EL (cell line): ENCODE measurements at places on chromosomes 2 and 18.

DNA sequence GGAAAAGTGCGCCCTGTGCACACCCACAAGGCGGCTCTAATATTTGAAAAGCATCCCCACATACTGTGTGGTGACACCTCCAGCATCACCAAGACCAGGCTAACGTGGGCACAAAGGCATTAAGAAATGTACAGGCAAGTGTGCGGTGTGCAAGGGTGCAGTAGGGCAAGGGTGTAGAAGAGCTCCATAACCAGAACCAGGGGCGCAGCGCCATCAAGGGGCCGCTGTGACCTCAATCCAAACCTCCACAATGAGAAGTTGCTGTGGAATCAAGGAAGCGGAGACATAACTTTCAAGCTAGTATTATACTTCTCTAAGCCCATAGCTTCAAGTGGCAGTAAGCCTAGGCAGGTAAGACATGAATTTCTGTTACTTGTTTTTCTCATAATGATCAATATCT lies 13.0 kb downstream of the L3MBTL4 start:
- DNase-seq: no peak

GRCh38 chr18:76604108-76604934 lies 109.3 kb upstream of the ZNF516 start:
- DNase-seq: no peak

GRCh38 chr2:19738707-19739106 lies 163.1 kb downstream of the TTC32 start:
- peak; percentile 67 for DNase-seq

DNA sequence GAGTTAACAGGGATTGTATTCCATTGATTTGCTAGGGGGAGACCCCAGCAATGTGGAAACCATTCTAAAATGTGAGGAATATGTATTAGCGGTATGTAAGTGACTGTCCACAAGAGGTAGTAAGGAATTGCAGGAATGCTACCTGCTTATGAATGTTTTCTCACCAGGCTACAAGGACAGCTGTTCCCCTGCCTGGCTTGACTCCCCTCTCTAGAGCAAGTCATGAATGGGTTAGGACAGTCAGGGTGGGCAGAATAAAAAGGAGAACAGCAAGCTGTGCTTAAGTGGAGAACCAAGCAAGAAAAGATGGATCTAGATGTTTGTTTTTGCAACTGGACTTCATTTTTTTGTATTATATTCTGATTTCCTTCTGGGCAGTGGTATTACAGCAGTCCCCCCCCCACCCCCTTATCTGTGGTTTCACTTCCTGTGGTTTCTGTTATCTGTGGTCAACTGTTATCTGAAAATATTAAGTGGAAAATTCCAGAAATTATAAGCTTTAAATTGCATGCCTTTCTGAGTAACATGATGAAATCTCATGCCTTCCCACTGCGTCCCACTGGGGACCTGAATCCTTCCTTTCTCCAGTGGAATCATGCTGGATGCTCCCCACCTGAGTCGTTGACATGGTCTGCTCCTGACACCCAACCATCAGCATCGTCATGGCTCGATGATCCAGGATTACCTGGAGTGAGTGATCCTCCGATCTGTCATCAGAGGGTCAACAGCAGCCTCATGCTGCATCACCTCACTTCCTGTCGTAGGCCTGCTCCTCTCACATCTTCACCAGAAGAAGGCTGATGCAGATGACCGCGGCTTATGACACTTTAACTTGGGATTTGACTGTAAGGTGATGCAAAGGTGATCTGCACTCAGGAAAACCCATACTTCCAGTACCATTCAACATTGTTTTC lies 52.2 kb downstream of the VAPA start:
- DNase-seq: peak; percentile 46

DNA sequence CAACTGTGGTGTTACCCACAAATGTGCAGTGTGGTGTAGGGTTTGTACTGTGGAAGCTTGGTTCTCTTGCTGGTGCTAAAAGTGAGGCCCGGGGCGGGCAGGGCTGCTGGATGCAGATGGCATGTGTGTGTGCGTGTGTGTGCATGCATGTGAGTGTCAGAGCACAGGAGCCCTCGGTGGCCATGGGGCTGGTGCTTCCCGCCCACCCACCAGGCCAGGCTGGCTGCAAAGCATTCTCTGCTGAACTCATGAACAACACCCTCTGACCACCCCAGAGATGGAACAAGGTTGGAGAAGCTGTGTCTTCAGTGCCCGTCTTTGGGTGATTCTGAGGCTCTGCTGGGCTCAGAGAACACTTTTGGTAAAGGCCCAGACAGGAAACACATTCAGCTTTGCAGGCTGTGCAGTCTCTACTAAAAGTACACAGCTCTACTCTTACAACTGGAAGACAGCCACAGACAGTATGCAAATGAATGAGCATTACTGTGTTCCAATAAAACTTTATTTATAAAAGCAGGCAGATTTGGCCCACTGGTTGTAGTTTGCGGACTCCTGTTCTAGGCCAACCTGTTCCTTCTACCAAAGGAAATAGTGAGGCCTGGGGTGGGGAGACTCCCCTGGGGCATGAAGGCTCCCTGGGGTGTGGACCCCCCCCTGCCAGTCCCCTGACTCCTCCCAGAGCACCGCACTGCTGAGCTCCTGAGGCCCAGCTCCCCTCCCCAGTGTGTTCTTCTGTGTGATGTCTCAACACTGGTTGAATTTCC lies 225.3 kb upstream of the HDAC4 start:
- no peak for DNase-seq

- no peak for DNase-seq
These were observed 605.2 kb upstream of the ID2 start for GRCh38 chr2:8076448-8077342.

GRCh38 chr2:156329927-156330726 lies 2.4 kb downstream of the NR4A2 start:
- DNase-seq: no peak

DNA sequence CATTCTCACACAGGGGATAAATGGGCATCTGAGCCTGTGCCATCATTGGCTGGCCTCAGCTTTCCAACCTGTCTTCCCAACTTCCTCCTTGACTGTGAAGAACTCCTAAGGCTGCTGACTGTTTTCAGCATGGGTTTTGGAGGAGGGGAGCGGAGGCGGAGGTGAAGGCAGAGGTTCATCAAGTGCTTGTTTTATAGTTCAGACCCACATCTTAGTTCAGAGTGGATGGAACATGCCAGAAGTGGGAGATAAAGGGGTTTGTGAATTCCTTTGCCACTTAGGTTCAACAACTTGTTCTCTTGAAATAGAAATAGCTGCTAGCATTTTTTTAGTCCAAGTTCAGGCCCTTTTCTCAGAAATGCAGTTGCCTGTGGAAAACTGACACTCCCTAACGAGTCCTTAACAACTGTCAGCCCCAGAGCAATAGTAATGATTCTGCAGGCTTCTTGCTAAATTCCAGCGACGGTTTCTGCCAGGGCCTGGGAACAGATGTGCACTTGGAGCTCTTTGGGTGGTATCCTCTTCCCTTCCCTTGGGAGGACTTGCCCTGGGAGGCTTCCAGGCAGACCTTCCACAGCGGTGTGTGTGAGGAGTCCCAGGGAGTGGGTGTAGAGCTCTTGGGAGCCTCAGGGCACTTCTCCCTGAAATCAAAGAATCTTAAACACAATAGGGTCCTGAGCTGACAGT lies 30.1 kb upstream of the ITGA6 start:
- no peak for DNase-seq

DNA sequence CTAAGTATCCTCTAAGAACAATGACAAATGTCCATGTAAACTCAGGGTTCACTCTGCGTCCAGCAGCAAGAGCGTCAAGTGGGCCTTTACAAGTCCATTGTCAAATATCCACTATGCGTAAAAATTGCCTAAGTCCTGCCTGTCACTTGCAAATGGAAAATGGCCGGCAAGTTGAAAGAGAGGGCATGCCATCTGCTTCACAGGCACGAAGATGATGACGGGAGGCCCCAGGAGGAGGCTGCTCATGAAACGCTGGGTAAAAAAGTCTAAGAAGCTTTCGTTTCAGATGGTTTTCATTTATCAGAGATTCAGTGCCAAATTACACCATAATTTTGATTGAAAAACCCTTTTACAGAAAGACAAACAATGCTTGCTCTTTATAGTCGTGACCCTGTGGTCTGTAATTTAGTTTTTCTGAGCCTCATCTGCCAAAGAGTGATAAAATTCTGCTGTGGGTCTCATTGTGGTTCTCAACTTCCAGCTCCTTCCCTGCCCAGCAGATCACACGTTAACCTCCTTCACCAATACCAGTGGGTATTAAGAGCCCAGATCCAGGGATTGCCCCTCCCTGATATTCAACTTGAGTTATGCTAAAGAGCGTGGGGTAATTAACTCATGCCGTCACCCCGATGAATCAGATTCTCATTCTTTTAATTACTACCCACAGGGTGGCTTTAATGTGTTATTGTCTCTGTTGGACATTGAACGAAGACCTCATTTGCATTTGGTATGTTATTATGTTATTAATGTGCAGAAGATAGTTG lies 160.2 kb upstream of the ALKAL2 start:
- no peak for DNase-seq

DNA sequence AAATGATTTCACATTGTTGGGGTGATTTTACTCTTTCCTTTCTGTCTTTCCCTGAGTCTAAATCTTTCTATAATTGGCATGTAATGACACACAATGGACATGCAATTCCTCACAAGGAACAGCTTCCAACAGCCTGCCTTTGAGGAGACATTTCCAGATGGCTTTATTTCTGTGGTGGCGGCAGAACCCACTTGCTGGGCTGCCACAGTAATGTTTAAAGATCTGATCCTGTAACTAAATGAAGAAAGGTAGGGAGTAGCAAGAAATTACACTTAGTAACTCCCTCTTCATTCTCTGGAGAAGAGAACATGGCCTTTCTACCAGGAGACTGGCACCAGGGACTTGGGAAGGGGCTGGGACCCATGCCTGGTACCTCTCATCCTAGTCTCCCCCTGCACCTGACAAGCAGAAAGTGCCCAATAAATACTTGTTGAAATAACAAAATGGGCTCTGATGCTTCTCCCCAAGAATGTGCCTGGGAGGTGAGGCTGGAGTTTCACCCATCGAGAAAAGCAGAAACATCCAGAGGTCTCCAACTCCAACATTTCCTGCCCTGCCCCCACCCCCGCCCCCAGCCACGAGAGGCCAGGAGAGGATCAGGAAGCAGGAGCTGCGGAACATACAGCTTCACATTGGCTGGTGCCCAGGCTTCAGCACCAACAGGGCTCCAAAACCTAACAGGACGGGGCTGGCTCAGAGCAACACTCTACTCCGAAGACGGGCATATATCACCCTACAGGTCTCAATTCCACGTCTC lies 92.1 kb downstream of the PXDN start:
- DNase-seq: no peak

DNA sequence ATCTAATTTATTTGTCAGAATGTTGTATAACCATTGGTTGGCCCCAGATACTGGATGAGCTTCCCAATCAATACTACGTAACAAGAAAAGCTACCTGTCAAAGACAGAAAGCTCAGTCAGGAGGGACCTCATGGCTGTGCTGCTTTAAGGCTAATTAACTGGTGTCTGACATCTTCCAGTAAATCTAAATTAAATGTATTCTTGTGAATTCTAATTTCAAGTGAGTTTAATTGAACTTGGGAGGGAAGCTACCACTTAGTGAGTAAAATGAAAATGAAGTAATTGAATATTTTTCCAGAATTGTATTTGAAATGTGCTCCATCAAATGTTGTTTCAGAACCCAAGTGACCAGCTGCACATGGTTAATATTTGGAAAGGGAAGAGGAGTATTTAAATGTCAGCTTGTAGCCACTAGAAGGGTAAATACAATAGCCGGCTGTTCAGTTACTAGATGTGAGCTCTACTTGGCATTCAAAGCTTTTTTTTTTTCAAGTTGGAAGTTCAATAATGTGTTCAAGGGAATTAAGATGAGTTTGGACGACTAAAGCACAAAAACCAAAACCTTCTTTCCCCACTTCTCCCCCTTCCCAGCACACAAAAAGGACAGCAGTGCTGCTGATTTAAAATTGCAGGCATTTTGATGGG lies 62.0 kb downstream of the GPR39 start:
- DNase-seq: no peak

GRCh38 chr2:118668431-118669424 lies 178.7 kb downstream of the EN1 start:
- DNase-seq: peak; percentile 94

GRCh38 chr2:217897816-217898806 lies 104.7 kb downstream of the TNS1 start:
- DNase-seq: no peak
